Gastrocnemius medialis (tissue), 4 donors: ENCODE measurements at places on chromosomes 3 and 15. TPM values are rescaled to one million over a fixed set of nuclear protein-coding genes. Genes with fewer than 3 reads are reported as not detected.
A peak's percentile ranks its signal among the peaks of the same experiment; 100 is the strongest.

The NEO1 gene
- total RNA-seq: 32.0 TPM

DNA sequence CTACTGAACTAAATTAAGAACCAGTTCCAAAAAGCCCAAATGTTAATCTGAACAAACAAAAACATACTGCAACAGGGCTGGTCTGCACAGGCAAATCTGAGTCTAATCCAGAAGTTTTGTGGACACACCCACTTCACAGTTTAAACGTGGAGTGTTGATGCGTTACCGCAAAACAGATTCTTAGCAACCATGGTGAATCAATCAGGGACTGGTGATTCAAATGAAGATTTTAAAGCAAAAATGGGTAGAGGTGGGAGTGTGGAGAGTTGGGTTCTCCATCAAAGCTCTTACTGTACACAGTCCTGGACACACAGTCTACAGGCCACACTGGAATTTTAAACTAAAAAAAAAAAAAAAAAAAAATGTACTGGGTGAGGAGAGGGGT lies 5.2 kb downstream of the ANXA2 start:
- no peak for DNase-seq

The FOXL2NB gene
- not detected for total RNA-seq

The RPN1 gene
- total RNA-seq: 217 TPM

DNA sequence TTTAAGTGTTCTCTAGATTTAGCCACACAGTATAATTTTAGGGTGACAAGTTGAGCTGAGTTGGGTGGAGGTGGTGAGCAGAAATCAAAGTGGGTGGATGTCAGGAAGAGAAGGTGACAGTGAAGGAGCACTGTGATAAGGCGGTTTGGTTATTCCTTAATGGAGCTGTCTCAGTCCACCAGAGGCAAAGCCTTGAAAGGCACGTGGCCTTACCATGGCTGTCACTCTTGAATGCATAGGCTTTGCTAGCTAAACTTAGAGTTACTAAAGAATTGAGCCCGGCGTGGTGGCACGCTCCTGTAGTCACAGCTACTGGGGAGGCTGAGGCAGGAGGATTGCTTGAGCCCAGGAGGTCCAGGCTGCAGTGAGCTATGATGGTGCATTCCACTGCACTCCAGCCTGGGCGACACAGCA lies 560 bp upstream of the TTLL13 start:
- DNase-seq: no peak

DNA sequence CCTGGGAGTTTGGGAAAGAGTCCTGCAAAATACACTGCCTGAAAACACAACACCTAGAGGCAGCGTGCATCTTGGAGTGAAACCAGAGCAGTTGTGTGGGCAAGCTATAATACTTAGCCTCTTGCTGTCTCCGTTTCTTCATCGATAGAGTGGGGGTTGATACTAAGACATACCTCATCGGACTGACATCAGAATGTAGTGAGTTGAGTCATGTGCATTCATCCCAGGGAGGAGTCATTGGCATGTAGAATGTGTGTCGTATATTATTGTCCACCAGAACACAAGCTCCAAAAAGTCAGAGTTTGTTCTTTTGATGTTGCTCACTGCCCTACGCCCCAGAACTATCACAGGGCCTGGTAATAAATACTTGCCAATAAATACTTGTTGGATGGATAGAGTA lies 4.3 kb downstream of the SNTN start:
- DNase-seq: no peak

DNA sequence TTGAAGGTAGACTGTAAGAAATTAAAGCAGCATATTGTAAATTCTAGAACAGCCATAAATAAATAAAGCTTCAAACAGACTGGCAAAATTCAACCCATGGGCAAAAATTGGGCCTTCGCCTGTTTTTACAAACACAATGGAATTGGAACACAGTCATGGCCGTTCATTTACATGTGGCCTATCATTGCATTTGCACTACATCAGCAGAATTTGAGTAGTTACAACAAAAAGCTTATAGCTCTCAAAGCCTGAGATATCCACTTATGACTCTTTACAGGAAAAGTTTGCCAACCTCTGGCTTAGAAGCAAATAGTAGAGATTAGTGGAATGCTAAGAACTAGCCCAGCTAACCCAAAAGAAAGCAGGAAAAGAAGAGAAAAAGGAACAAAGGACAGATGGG lies 139.6 kb upstream of the SKOR1 start:
- DNase-seq: no peak

- no peak for DNase-seq
Measured at GRCh38 chr3:120418446-120418845, 32.3 kb downstream of the FSTL1 start.

DNA sequence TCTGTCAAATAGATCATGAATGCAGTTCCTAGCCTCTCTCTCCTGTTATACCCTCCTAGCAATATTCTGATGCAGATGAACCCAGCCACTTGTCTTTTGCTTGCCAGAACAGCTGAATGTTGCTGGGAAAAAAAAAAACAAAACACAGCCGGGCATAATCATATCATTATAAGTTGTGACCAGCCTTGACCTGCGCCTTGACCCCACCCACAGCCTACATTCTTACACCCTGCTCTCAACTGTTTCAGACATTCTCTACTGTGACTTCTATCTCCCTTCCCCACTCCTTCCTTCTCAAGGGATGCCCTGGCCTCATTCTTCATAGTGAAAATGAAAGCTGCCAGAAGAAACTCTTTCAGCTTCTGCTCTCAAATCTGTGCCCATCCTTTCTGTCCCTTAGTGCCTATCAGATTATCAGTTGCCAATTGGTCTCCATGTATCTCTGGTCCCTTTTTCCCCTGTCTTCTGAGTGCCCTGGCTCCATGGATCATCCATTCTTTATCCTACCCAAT lies 389.1 kb upstream of the TPRG1 start:
- no peak for DNase-seq

The SPTBN5 gene
- total RNA-seq: 0.03 TPM

GRCh38 chr3:16064642-16065414 lies 109.7 kb upstream of the GALNT15 start:
- DNase-seq: peak; percentile 75

- no peak for DNase-seq
Measured at GRCh38 chr3:192183109-192183508, 544.2 kb downstream of the FGF12 start.

The IGF2BP2 gene
- total RNA-seq: 1.2 TPM

DNA sequence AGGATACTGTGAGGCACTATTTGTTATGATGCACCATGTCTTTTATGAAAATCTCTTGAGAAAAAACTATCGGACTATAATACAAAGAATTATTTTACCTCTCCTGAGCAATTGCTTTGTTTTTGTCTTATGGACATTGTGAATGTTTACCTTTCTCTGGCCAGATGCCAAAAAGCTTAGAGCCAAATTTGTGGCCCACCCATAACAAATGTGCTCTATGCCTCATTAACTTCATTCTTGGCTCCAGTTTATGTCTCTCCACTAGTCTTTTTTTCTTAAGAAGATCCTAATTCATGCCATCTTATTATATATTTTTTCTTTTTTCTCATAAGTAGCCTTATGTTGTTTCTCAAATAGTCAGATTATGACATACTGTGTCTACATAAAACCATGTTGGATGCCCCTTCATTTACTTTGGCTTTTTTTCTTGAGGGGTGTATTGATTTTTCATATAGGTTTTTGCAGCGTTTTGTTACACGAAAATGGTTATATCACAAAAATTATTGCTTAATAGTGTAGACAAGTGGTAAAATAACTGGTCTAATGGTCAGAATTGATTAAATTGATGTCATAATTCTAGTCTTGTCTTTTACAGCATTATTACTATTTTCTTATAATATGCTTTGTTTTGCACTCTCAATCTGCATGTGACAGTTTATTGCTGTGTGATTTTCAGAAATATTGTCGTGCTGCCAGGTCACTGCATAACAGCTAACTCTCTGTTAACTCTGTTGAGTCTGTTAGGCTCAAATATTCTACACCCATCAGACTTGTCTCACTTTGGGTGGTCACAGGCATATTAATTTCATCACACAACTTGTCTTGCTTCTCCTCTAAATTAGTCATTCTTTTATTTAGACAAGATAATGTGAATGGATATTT lies 18.2 kb downstream of the SENP8 start:
- DNase-seq: no peak
